Breast epithelium (tissue), 4 donors: ENCODE measurements at places on chromosomes 16 and 17.

DNA sequence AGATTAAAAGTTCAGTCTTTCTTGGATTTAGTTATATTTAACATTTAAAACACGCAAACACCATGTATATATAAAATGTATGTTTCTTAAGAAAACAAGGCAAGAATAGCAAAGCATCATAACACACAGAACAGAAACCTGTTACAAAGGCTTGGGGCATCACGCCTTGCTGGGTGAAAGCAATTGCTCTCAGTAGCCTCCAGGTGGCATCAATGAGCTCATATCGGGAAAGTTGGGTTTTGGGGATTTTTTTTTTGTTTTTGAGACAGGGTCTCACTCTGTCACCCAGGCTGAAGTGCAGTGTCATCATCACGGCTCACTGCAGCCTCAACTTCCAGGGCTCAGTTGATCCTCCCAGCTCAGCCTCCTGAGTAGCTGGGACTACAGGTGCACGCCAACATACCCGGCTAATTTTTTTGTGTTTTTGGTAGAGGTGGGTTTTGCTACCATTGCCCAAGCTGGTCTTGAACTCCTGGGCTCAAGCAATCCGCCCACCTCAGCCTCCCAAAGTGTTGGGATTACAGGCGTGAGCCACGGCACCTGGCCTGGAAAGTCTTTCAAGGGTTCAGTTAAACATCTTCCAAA is 56.9 kb downstream of the CYB5D2 start:
- no peak for DNase-seq

DNA sequence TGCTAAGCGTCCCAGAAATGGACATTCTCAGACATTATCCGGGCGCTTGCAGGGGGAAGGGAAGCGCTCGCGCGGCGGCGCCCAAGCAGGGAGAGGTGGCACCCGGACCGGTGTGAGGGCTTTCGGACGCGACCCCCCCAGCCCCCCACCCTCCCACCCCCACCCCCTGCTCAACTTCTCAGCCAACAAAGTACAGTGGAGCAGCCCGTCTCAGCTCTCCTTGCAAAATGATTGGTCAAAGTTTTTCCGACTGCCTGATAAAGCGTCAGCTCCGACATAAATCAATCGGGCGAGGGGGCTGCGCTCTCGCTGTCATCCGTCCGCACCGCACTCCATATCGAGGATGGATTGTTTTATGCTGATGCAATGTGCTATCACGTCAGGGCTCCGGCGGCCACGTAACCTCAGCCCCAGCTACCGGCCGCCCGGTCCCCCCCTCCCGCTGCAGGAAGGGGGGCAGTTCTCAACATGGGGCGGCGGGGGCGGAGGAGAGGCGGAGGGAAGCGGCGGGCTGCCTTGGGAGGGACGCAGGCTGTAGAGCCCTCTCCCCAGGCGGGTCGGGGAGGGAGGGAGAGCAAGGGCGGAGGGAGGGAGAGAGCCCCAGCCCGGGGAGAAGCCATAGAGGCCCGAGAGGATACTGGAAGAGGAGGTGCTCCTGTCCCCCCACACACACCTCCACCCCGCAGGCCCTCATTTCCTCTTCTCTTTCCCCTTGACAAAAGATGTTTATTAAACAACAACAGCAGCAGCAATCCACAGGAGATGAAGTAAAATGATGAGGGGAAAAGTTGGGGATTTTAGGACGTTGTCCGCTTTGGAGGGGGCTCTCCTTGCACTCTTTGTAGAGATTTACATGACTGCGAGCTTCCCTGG is at the start of gene HOXB9:
Gene HOXB9 (minus strand): TSS at position 114 of the 873 bp plus-strand sequence. CDS start 89 bp downstream, at position 25.
- DNase-seq, result no peak

GRCh38 chr17:55237268-55237667 is 27.5 kb upstream of the HLF start:
- DNase-seq, result no peak

DNA sequence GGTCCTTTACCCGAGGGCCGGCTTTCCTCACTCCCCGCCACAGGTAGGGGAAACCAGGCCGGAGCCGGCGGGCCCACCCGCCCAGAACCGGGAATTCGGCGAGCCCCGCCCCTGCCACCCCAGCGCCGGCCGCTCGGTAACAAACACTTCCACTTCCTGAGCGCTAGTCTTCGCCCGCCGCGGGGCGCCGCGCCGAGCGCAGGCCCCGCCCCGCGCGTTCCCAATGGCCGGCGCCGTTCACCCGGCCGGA is 224 bp upstream of the NHERF1 start:
- DNase-seq, result no peak

- no peak for DNase-seq
These were observed 6.1 kb downstream of the USP7 start for GRCh38 chr16:8957509-8958157.

DNA sequence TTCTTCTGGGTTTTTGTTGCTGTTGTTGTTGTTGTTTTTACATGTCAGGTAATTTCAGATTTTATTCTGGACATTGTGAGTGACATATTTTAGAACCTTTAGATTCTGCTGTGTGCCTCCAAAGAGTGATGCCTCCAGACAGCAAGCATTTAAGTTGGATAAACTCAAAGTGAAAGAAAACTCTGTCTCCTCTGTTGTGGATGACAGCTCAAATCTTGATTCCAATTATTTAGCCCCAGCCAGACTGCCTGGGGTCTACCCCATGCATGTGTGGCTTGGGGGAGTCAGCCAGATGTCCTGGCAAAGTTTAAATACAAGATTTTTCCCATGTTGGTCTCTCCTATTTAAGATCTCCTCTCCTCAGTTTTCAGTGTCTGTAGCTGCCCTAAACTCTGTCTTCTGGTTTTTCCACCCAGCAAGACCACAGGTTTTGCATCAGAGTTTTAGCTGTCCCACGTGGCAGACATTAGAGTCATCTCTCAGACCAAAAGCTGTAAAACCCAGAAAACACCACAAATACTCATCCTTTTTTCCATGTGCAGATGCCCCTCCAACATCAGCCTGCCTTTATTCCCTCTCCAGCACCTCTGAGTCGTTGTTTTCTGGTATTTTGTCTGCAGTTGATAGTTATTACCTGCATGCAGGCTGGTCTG is 19.4 kb upstream of the ZNF469 start:
- DNase-seq, result no peak

DNA sequence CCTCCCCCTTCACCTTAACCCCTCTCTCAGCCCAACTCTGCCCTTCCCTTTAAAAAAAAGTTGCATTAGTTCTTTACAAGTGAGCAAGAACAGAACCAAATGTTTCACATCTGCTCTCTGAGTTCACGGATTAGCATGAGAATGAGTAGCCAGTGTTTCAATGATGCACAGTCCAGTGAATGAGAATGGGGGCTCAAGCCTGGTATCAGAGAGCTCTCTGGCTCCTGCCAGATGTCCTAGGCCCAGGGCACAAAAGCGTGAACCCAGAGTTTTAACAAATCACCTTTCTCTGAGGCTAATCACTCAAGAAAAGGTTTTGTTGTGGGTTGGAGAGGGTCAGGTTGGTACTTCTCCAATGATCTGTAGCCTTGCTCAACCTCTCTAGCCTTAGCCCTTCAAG is 41.5 kb upstream of the HS3ST3A1 start:
- DNase-seq, result no peak

DNA sequence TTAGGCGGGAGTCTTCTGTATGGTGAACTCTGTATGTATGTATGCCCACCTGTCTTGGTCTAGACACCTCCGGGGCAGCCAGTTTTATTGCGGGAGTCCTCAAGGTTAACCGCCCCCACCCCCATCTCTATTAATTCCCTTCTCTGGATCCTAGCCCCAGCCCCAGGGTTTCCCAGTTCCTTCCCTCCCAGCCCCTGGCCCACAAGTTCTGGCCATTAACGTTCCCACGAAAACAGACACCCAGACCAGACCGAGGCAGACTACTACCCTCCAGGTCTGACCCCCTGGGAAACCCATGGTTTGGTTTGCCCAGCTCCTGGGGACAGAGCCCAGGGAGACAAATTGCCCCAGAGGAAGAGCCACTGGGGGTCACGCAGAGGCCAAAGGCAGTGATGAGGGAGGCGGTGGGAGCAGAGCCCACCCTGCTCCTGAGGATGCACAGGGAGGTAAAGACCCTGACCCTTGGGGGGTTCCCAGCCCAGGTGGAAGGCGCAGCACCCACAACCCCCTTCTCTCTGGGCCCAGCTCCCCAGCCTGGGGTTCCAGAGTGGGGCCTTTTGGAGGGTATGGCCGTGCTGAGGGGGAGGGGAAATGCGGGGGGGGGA is 8.5 kb downstream of the TBKBP1 start:
- no peak for DNase-seq

DNA sequence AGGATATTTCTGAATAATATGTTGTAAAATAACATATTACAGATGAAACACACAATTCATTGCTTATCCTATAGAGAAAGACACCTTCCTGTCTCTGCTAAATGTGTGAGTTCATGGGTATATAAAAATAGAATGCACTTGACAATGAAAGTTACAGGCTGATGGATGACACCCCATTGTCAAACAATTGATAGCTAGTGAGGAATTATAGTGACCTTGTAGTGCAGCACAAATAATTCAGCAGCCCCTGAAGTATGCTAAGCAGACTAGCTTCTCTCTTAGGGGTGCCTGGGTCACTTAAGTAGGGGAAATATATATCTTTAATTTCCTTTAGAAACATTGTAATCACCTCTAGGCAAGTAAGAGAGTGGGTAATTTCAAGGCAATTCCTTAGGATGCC is 826.2 kb downstream of the CDH8 start:
- no peak for DNase-seq

- no peak for DNase-seq
These were observed 380.3 kb downstream of the SNX29 start for GRCh38 chr16:12356632-12357340.

GRCh38 chr16:28064706-28065249 is 1.3 kb upstream of the GSG1L start:
- no peak for DNase-seq

- no peak for DNase-seq
These were observed 4.8 kb upstream of the ITGA3 start for GRCh38 chr17:50051082-50051576.

GRCh38 chr16:89041571-89042481 is 51.8 kb upstream of the ACSF3 start:
- no peak for DNase-seq

DNA sequence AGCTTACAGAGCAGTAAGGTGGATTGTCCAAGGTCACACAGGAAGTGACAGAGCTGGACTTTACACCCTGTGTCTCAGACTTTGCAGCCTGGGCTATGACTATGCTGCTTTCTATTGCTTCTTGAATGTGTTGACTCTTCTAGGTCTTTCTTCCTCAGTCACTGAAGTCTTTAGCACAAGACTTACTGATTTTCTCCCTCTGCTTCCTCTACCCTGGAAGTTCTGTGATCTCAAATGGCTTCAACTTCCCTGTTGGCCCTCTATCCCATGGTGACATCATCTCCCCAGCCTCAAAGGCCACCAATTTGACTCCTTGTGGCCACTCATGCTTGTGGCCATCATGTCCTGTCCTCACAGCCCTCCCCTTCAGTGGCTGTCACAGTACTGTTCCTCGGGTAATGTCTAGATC is 181.3 kb downstream of the HS3ST3A1 start:
- DNase-seq, result no peak

DNA sequence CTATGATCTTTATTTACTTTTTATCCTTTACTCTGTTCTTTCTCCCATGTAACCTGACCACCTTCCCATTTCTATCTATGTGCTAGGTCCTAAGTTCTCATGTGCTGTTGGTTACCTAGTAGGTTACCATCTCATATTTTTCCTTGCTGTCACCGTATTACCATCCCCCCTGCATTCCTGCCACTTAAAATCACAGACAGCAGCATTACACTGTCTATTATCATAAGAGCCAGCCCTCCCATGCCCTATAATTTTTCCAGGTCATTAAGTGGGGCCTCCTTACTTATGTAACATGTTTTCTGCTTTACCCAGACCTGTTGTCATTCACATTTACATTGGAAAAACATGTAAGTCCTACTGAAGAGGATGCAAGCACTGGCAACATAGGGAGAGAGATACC is 202.9 kb downstream of the HS3ST3A1 start:
- no peak for DNase-seq

DNA sequence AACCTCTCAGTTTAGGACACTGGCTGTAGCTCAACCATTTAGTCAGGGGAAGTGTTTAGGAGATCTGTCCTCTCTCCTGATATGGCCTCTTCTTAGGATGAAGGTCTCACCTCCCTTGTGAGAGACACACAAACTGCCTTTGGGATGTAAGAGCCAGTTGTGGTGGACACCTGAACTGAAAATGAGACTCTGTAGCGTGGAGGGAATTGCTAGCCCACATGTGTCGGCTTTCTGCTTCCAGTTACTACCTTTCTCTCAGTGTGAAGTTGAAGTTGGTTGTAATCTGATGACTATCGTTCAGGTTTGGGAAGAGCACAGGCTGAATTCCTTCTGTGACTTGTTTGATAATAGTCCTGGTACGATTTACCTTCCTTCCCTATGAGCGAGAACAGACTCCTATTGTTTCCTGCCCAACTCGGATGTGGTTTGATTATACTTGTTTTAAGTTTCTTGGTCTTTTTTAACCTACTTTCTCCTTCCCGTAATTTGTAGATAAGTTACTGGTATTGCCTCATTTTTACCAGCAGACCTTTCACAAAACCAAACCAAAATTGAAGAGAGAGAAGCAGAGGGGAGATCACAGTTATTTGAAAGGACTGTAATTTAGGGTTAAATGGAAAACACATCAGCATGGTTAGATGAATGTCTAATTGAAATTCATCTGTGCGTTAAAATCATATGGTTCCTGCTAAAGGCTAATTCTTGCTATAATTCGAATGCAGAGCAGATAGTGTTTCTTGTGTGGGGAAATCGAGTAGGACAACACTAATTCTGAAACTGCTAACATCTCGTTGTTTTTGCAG is 43.2 kb downstream of the CLEC16A start:
- no peak for DNase-seq

GRCh38 chr16:48864055-48864454 is 254.1 kb upstream of the N4BP1 start:
- no peak for DNase-seq

GRCh38 chr17:30219315-30219714 is 16.2 kb downstream of the SLC6A4 start:
- no peak for DNase-seq

DNA sequence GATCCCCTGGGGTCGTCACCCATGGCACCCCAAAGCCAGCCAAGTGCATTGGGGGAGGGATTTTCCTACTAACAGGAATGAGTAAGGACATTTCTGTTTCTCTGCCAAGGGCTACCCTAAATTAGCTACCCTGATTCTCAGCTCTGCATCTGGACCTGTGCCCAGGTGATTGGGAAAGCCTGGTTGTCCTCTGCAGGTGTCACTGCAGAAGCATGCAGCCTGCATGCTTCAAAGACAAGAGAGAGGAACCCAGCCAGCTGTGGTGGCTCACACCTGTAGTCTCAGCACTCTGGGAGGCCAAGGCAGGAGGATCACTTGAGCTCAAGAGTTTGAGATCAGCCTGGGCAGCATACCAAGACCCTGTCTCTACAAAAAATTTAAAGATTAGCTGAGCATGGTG is 19.6 kb downstream of the BEAN1 start:
- DNase-seq, result no peak

GRCh38 chr17:33290253-33290652 is 2.8 kb downstream of the ASIC2 start:
- DNase-seq, result no peak

DNA sequence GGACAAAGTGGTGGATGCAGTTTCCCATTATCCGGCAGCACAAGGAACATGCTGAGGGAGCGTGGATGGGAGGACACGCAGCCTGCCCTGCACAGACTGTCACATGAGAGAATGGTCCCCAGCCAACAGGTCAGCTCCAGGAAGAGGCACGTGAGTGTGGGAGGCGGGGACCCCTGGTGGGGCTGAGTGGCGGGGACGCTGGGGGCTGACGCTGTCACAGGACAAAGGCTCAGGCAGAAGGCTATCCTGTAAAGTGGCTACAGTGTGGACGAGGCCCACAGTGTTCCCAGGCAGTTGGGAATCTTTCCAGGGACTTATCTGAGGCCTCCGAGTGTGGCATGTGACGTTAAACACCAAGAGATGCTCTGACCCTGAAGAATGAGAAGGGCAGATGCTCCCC is 30.4 kb downstream of the MBTPS1 start:
- no peak for DNase-seq

GRCh38 chr17:18040261-18040858 is 1.2 kb downstream of the GID4 start:
- no peak for DNase-seq
